ENCODE measurements at places on chromosomes 11 and 22.

DNA sequence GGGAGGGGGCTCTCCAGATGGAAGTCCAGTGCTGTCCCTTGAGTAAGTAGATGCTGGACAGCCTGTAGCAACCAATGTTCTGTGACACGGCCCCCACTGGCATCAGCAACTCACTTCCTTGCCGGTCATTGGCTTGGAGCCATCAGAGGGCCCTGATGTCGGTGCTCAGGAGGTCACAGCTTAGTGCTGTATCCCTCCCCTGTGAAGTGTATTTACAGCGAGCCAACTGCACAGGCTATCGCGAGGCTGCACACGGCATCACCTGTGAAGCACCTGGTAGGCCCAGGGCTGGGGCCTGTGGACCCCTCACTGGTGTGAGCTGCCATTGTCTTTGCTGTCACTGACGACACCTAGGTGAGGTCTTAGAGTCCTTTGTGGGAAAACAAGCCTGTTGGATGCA, 13.4 kb upstream of the ACR start:
- DNase-seq: no peak

DNA sequence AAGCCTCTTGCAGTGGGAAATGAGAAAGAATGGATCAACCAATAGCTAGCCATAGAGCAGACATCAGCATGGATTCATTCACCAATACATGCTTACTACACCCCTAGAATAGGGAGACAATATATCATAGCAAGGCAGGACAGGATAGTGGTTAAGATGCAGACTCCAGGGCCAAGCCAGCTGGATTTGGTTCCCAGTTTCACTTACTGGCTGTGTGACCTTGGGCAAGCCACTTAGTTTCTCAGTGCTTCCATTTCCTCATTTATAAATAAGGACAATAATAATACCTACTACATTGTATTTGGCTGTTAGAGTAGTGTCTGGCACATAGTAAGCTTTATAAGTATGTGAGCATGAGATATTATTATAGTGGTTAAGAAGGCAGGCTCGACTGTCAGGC, 7.1 kb downstream of the DCHS1 start:
- DNase-seq: no peak

GRCh38 chr11:88377144-88377543, 39.6 kb upstream of the CTSC start:
- no peak for DNase-seq

DNA sequence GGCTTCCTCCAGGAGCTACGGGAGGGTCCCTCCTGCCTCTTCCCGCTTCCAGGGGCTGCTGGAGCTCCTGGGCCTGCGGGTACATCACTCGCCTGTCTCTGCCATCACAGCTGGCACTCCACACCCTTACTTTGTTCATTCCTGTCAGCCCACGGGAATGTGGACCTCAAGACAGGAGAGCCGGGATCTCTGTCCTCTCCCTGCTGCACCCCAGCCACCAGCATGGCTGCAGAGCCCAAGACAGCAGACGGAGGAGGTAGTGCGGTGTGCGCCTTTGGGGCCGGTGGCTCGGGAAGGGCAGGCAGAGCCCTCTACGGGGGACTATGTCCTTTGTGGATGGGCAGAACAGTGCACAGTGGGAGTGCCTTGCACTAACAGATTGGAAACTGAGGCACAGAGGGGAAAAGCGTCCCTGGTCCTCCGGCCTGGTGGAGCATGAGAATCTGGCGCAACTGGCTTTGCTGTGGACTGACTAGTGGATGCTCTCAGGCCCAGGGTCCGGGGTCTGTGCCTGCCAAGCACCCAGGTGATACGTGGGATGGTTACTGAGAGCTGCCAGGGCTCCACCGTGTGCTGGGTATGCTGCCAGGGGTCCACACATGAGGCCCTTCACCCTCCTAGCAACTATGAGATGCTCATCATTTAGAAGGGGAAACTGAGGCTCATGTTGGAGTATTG, 47.3 kb downstream of the IGF2 start:
- no peak for DNase-seq

- no peak for DNase-seq
Measured at GRCh38 chr11:117668321-117668751, 128.7 kb downstream of the DSCAML1 start.

GRCh38 chr22:27576815-27577573, 224.6 kb downstream of the MN1 start:
- DNase-seq: no peak

Data from A172 (cell line).